NCI-H748 treated with DMSO at 0.1 percent for 48 hours (cell line): ENCODE measurements at places on chromosomes 5 and 9.

DNA sequence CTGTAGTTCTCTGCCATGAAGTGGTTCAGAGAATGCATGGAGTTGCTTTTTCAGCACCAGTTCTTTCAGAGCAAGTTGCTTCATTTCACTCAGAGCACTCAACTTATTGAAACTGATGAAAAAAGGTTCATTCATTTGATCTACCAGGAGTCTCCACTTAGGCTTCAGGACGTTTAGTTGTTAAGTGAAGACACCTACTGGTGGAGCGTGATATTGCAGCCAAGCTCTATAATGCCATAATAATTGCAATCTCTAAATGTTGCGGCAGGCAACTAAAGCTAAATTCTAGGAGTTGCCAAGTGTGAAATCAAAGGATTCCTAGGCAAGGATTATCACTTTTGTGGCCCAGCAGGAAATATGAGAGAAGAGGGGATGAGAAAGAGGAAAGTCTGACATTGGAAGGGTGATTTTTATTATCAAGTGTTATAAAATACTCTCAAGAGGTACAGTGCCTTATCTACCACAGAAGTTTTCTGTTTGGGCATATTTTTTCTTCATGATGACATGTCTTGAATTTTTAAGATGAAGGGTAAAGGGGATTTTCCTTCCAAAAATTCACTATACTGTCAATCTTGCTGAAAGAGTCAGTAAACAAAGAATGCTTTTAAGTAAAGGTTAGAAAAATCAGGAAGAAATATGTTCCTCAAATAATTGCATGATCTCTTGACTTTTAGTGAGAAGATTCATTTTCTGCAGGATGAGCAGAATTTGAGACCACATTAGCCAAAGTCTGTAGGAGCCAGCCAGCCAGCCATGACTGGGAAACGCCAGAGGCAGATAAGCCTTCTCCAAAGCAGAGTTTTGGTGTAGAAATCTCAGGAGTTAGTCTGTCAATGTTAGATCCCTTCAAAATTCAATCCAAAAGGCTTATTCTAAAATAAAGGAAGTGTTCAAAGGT lies 83.4 kb downstream of the SH3PXD2B start:
- DNase-seq: no peak

DNA sequence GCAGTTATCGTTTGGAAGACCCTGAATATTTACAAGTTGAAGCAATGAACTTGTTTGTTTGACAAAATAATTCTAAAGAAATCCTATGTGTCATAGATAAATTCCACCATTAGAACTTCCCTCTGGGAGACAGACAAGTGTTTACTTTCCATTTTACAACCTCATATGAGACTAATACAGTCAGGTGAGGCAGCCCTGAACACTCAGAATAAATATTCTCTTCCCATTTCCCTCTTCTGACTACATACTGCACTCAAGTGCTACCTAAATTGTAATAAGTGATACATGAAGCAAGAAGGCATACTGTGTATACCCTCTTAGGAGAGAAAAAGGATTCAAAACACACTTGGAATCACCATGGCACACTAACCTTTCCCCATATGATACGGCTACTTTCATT lies 6.8 kb downstream of the RASEF start:
- no peak for DNase-seq

GRCh38 chr5:157232706-157233105 lies 33.2 kb upstream of the CYFIP2 start:
- DNase-seq: no peak

GRCh38 chr9:35679766-35680330 lies 6.1 kb downstream of the CA9 start:
- DNase-seq: no peak

DNA sequence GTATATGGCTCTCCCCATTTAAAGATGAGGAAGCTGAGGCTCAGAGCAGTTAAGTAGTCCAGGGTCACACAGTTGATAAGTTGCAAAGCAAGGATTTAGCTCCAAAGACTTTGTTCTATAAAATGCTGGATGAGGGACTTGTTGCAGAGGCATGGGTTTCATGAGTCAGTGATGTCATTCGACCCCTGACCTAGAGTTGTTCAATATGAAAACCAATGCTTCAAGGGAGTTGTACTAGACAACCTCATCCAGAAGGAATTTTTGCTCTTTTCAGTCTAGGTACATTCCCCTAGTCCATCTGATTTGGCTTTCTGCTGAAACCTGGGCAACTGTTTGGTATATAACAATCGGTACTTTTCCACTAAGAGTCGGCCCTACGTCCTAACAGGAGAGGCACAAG lies 550.4 kb downstream of the EBF1 start:
- DNase-seq: no peak

- no peak for DNase-seq
These were observed 7.5 kb downstream of the IRF1 start for GRCh38 chr5:132483101-132483500.

- no peak for DNase-seq
These were observed 534 bp downstream of the SRFBP1 start for GRCh38 chr5:121962347-121962670.

DNA sequence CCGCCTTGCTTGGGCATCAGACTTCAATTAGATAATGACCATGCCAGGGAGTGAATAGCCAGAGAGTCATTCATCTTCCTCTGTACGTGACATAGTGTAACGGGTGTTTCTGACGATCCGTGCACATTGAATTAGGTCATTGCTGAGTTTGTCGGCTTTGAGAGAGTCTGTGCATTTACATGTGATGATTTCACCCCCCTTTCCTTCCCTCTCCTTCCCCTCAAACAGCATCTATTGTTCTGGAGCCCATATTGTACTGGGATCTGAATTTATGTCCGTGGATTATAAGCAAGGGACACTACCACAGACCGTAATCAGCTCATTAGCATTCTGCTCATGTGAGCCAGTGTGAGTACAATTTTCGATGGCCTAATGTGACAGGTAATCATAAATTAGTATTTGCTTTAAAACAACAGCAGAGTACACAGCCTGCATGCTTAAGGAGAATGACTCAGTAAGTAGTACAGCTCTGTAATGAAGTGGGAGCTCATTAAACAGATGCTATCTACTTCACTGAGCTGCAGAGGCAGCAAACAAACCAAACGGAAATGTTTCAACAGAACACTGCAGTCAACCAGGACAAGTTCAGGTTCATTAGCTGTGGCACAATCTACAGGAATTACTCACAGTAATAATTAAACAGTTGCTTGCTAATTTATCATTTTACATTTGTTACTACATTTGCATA lies 302.1 kb downstream of the CSNK1G3 start:
- peak; percentile 95 for DNase-seq

- DNase-seq: no peak
These were observed 1.1 kb downstream of the PTGER4 start for GRCh38 chr5:40680741-40681362.

DNA sequence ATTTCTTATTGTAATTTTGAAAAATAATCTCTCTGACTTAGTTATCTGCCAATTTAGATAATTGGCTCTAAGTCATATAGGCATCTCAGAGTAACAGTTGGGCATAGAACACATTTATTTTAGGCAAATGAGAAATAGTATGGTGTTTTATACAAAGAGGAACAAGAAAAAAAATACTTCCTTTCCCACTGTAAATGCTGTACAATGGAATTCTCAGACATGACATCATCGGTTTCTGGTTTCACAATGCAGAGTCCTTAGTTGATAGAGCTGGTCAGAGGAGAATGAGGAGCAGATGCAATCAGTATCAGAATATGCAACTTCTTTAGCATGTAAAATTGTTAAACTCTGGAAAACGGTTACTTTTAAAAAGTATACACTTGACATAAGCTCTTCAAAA lies 49.4 kb downstream of the PLK2 start:
- no peak for DNase-seq

GRCh38 chr5:45179686-45180085 lies 370.9 kb downstream of the MRPS30 start:
- no peak for DNase-seq

GRCh38 chr5:14635656-14636055 lies 28.9 kb upstream of the OTULIN start:
- DNase-seq: no peak

- DNase-seq: no peak
These were observed 42.4 kb upstream of the TJP2 start for GRCh38 chr9:69131682-69132081.

DNA sequence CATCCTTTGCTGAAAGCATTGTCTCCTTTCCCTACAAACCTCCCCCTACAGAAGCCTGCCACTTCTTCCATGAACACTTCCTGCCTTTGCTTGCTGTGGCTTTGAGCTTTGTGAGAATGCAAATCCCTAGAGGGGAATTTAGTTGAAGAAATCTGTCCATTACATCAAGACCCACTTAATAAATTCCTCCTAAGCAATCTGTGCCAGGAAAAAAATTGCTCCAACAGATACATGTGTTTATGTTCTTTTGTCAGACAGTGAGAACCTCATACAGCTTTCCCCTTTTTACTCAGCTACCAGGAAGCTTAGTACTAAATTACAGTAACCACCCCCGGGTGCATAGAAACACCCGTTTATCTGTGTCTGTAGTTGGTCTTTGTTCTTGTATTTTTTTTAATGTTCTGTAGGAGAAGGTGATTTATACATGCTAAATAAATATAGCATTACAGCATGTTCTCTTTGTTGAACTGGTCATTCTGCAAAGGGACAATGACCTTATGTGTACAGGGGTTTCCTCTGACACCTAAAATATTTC lies 43.9 kb downstream of the SH3TC2 start:
- no peak for DNase-seq
